ENCODE measurements at places on chromosomes 2 and 18.

DNA sequence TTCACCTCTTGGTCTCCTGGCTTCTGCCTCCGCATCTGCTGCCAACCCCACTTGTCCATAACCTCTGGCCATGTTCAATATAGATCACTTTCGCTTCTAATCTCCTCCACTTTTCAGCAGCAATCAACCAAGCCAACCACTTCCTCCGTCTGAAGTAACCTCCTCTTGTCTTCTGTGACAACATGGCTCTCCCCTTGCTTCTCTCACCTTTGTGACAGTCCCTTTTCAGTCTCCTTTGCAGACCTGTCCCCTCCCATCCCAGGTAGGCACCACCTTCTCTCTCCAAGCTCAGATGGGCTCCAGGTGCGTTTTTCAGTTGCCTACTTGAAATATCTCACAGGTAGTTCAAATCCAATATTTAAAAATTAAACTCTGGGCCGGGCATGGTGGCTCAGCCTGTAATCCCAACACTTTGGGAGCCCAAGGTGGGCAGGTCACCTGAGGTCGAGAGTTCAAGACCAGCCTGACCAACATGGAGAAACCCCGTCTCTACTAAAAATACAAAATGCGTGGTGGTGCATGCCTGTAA is 4.7 kb upstream of the PSD4 start:
- DNase-seq, result no peak

DNA sequence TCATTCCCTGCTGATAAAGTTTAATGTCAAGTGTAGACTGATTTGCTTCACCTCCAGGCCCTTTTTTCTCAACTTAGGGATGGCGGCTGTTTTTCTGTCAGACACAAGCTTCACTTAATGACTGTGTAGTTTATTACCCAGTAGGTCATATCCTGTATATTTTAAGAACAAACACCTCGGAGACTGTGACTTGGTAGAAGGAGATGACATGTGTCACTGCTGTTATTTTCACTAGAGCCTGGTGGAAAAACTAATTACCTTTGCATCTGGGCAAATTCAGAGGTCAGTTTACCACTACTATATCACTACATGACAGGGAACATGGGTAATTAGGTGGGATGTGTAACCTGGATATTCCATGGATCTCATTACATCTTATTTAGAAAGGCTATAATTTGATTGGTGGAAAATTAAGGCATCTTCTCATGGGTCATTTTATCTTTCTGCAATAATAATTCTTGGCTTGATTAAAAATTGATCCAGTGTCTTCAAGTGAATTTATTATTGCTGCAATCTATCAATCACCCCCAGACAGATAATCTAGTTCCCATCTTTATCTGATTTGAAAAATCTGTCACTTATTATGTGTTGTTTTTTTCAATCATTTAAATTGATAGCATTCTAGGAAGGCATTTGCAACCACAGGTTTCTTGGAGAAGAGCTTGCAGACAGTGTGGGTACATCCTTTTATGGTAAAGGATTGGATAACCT is 353.8 kb upstream of the SPRED2 start:
- DNase-seq, result no peak

DNA sequence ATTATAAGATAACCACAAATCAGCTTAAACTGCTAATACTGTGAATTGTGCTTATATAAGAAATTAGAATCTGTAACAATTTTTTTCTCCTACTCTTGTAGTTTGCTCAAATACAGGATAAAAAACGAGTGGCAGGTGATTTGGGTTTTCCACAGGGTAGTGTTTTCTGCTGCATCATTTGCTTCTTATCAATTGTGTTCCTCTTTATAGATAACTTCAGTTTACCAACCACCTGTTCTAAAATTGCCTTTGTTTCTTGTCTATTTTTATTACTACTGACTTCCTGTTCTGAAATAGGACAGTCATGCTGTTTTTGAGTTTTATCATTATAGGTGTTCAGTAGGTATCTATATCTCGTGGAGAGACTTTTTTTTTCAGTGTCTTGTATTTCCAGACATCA is 56.9 kb downstream of the MFSD6 start:
- no peak for DNase-seq

DNA sequence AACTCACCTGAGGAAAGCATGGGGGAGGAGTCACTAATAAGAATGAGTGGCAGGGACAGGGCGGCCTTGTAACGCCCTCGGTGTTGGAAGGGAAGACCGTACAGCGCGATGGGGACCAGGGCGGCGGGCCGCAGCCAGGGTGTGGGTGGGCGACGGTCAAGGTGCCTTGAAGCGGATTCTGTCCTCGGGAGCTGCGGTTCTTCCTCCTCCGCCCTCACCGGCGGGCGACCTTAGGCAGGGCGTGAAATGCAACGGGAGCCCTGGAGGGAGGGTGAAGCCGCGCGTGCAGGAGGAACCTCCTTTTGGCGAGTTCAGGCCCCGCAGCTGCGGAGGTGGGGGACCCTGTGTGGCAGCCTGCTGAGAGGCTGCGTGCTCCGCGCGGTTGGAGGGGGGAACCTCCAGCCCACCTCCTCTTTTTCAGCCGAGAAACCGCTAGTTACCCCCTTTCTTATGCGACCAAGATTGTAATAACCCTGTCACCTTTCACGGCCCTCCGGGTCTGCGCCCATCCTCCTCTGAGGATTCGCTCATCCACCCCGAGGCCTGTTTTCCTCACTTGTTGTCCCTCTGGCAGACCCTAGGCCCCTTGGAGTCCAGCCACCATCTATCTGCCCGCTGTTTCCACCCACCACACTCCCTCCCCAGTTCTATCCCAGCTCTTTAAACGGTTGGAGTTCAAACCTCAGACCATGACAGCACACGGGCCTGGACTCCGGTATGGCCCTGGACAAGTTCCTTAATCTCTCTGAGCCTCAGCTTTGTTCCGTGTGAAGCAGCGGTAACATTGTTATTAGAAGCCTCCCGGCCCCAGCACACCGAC is 823 bp upstream of the RNU2-63P start:
- no peak for DNase-seq

DNA sequence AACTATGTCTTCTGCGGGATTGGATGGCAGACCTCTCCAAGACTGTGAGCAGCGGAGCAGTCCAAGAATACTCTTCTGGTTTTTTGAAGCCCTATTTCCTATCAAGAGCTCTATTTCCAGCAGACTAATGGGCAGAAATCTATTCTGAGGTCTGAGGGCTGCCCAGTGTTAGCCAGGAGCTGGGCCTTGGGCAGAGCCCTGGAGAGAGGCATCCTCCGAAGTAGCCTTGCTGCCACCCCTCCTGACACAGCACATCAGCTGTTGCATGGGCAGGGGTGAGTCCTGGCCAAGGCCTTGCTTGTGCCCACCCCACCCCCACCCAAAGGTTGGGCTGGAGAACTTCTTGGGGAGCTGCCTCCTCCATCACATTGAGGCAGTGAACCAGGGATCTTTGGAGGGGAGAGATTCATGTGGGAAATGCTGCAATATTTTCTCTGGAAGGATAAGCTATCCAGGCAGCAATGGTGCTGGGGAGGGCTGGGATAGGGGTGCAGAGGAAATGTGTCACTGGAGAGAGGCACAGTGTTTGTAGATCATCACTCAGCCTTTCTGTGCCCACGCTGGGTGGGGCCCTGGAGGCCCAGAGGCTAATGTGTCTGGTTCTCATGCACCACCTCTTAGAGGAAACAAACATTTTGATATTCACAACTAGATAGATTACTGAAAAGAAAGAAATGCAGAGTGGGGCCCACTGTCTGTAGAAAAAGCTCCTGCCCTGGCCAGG is 104.7 kb downstream of the VSNL1 start:
- no peak for DNase-seq

GRCh38 chr2:6355886-6356761 is 509.6 kb downstream of the CMPK2 start:
- no peak for DNase-seq

DNA sequence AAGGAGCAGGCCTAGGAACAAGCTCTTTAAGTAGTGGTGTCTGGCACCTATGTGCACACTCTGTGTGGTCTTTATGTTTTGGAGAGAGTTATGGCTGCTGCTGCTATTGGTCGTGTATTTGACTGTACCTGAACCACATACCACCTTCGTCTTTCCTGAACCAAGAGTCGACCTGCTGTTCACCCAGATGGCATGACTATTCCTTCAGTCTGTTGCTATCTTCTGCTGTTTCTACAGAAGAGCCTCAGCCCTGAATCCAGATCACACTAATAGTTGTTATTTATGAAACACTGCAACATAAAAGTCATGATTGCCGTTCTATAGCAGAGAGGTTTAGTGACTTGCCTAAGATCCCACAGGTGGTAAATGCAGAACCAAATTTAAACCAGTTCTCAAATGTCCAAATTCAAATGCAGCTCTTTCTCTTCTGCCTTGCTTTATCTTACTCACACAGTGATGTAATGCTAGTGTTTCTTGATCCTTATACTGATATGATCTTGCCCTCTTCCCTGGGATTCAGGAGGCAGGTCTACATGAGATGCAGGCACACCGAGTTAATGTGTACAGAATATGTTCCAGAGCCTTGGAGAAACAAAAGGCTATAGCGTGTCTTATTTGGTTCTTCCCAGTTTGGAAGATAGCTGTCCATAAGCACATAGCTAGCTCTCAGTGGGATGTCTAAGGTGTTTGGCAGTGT is 122.1 kb upstream of the FOSL2 start:
- DNase-seq, result no peak

DNA sequence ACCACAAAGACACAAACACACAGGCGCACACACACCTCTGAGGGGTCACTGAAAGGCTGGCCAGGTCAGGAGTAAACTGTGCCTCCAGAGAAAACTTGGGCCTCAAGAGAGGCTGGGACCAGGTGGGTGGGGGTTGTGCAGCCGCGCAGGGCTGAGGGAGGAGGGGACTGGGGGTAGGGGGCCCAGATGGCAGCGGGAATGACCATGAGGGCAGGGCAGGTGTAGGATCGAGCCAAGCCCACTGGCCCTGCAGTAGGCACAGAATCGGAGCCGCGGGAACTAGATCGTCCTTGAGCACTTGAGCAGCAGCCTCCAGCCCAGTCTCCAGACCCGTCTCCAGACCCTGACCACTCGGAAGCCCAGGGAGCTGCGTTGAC is 36.8 kb downstream of the ANKMY1 start:
- DNase-seq, result no peak

DNA sequence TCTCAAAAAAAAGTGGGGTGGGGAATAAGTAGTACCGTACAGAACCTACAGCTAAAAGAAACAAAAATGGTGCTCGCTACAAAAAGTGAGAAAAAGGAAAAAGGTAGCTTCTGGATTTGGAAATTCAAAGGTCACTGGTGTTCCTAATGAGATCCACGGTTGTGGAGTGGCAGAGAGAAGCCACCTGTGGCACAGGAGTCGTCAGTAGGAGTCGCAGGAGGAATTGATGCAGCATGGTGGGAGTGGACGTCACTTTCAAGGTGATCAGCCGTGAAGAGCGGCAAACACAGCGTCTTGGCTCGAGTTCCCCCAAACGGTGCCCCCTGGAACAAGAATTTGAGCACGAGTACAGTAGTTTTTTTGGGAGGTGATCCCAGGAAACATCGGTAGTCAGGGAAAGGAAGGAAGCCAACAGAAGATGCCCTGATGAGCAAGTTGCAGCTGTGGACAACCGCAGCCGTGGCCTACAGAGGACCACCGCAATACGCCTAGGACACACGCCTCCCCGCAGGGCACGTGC is 1.4 kb upstream of the TTL start:
- DNase-seq, result no peak

DNA sequence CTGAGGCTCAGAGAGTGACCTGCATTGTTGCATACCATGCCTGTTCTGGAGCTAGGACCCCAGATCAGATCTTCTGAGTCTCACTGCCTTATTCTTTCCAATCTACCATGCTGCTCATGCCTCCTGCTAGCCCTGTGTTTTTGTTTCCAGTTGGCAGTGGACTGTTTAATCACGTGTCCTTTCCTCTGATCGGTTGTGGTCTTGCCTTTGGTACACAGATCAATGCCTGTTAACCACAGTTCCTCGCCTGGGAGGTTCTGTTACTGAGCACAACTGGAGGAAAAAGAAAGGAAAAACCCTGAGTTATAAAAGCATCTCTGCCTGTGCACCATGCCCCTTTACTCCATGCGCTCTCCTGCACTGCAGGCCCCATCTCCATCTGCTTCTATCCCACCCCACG is 329.1 kb downstream of the SETBP1 start:
- no peak for DNase-seq

DNA sequence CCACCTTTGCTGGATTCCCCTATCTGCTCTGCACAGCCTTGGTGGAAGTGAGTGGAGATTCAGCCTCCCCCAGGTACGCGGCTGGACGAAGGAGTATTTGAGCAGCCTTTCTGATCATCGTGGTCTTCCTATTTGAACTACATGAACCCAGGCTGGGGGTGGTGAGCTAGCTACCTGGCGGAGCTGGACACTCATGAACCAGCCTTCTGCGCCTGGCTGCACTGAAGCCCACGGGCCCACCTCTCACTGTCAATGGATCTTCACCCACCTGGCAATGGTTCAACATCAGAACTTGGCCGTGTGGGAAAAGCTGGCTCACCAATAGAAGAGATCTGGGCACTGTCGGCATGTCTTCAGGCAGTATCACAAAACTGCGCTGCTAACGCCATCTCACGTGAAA is 35.4 kb downstream of the ANKMY1 start:
- DNase-seq, result no peak

DNA sequence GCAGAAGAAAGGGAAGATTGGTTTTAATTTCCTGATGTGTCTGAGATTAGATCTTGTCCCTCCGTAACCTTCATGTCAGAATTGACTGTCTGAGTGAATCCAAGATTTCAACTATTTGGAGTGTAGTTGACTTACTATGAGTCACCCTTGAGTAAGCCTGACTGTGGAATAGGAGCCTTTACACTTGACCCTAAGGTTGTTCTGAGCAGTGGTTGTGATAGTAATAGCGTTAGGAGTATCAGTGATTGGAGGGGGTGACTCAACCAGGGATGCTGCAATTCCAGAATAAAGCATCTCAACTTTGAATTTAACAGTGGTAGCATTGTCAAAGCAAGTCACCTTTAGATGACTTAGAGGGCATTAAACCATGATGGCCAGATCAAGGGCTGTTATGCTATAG is 979.5 kb upstream of the FAM98A start:
- DNase-seq, result no peak

GRCh38 chr2:146317959-146318358 is 1526.9 kb upstream of the ACVR2A start:
- DNase-seq, result peak; percentile 40

GRCh38 chr2:190843890-190844699 is 36.5 kb upstream of the GLS start:
- no peak for DNase-seq

DNA sequence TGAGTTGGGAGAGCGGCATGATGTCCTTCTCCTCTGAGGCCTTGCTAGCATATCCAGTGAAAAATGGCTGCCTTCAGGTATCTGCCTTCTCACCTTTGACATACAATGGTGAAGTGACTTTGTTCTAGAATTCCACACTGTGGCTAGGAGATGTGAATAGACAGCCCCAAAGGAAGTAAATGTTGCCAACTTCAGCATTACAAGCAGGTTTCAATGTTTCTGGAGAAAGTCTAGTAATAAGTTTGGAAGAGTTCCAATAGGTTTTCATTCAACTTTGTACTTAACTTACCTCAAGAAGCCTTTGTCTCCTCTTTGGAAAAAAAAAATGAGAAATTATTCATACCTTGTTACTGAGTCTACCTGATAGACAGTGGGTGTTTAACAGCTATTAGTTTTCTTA is 421.3 kb upstream of the MMADHC start:
- no peak for DNase-seq

Measured in fibroblast of skin of left biceps (primary cell).